ENCODE measurements at places on chromosomes 13 and 19.

DNA sequence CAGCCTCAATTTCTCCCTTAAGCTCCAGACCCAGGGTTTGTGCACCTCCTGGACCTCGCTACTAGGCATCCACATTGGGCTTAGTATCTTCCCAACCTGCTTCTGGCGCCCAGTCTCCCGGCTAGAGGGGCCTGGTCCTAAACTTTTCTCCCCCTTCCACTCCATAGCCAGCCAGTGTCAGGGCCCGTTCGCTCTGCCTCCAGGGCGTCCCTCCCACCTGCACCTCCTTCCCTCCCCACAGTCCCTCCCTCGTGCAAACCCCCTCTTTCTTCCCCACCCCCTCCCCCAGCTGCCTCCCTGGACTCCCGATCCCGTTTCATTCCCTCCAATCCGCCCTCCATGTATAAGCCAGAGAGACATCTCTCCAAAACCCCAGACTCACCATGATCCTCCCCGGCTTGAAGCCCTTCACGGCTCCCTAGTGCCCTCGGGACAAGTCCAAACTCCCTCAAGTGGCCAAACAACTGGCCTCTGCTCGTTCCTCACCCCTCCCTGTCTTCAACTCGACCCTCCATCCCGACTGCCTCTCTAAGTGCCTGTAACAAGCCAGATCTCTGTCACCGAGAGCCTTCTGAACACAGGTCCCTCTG lies 997 bp upstream of the SAMD4B start:
- no peak for DNase-seq

GRCh38 chr19:10095622-10095947 lies 6.9 kb downstream of the ANGPTL6 start:
- DNase-seq: no peak

DNA sequence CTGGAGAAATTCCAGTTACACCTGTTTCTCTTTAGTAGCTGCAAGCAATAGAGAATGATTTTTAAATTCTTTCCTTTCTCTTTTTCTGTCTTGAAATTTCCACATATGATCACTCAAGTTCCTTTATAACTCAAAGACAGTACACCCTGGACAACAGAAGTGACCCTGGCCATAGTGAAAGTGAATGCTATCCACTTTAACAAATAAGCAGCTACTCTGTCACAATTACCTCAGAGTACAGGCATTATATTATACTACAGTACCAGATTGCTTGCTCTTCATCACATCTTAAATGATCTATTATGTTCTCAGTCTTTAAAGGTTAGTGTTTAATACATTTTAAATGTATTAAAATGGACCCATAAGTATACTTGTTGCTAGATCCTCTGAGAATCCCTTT lies 136.2 kb downstream of the KLF12 start:
- no peak for DNase-seq

GRCh38 chr19:22901431-22902130 lies 69.5 kb downstream of the ZNF723 start:
- no peak for DNase-seq

DNA sequence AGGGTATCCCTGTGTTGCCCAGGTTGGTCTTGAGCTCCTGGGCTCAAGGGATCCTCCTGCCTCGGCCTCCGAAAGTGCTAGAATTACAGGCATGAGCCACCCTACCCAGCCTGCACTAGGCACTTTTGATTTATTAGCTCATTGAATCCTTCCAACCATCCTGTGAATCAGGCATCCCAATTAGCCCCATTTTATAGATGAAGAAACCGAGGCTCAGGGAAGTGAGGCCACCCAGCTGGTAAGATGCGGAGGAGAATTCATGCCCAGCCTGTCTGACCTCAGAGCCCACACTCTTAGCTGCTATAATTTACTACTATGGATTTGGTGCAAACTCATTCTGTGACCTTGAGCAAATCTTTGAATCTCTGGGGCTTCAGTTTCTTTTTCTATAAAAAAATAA lies 17.8 kb upstream of the CACNG8 start:
- DNase-seq: no peak

DNA sequence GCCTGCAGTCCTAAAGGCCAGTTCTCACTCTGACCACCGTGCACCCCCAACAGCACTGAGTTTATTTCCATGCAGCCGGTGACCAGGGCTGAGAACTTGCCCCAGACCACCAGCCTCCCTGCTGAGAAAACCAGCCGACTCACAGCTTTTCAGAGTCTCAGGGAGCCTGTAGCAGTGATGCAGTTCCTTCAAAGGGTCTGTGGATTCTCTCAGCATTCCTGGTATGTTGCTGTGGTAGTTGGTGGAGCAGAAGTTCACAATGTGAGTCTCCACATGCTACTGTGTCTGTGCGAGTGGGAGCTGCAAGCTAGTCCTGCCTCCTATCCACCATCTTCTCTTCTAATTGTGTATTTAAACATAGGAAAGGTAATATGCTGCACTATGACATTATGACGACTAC lies 254.9 kb upstream of the KLF12 start:
- no peak for DNase-seq

- DNase-seq: no peak
Measured at GRCh38 chr13:76271728-76272232, 614.4 kb downstream of the KCTD12 start.

DNA sequence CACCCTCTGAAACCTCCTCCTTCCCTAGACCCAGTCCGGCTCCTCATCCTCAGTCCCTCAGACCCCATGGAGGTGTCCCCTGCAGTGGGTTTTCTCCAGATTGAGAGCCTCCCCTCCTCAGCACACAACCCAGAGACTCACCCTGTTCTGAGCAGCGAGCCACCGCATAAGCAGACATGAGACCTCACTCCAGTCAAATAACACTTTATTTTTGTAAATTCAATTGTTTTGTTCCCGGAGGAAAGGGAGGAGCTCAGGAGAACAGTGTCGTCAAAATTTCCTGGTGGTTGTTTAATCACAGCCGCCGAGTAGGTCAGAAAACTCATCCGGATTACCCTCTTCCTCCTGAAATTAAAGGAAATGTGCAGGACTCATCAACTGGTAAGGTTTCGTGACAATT lies 57.5 kb downstream of the ERICH4 start:
- no peak for DNase-seq

GRCh38 chr13:91151921-91152320 lies 195.6 kb upstream of the MIR17HG start:
- no peak for DNase-seq

- no peak for DNase-seq
Measured at GRCh38 chr19:19613506-19613905, 5.0 kb downstream of the PBX4 start.

DNA sequence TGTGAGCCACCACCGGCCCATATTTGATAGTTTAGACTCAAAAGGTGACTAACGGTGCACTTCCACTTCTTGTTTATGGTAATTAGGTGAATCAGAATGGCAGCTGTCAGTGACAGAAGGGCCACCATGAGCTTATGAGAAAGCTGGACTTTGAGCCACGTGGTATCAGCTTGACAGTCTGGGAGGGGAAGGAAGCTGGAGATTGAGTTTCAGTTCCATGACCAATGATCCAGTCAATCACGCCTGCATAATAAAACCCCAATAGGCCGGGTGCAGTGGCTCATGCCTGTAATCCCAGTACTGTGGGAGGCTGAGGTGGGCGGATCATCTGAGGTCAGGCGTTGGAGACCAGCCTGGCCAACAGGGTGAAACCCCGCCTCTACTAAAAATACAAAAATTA lies 8.2 kb downstream of the EID2B start:
- no peak for DNase-seq

- no peak for DNase-seq
Measured at GRCh38 chr13:111396457-111396856, 76.0 kb downstream of the TEX29 start.
